D721Med (cell line): ENCODE measurements at places on chromosomes 6 and 20.

DNA sequence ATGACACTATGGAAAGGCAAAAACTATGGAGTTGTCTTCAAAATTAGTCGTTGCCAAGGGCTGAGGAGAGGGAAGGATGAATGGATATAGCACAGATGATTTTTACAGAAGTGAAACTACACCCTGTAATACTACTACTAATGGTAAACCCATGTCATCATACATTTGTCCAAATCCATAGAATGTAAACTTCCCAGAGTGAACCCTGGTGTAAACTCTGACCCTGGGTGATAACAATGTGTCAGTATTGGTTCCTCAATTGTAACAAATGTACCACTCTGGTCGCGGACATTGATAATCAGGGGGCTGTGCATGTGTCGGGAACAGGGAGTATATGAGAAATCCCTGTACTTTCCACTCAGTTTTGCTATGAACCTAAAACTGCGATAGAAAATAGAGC is 72.2 kb downstream of the CNBD2 start:
- DNase-seq = no peak

DNA sequence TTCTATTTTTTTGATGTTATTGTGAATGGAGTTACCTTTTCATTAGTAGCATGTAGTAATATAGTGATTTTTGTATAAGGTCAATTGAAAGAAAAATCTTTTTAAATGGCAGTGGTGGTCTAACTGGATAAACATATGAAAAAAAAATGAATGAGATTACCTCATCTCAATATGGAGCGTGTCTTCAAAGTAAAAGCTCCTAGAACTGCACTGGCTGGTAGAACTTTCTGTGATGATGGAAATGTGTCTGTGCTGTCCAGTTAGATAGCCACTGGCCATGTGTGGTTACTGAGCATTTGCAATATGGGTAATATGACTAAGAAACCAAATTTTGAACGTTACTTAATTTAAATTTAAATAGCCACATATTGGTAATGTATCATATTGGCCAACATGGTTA is 44.1 kb downstream of the MRAP2 start:
- DNase-seq = no peak

GRCh38 chr20:4009309-4009708 is 6.0 kb downstream of the RNF24 start:
- no peak for DNase-seq

DNA sequence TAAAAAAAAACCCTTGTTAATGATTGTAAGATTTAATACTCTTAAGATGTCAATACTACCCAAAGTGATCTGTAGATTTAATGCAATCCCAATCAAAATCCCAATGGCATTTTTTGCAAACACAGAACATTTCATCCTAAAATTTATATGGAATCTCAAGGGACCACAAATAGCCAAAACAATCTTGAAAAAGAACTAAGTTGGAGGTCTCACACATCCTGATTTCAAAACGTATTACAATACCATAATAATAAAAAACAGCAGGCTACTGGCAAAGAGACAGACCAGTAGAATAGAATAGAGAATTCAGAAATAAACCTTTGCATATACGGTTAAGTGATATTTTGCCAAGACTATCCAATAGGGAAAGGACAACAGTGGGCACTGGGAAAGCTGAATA is 331.9 kb upstream of the JARID2 start:
- DNase-seq = no peak

GRCh38 chr6:26121141-26122004 is 34.1 kb downstream of the HFE start:
- DNase-seq = no peak

- DNase-seq = no peak
Measured at GRCh38 chr6:146149770-146150169, 120.9 kb downstream of the GRM1 start.

- no peak for DNase-seq
Measured at GRCh38 chr20:62529896-62530642, 54.3 kb upstream of the GATA5 start.

DNA sequence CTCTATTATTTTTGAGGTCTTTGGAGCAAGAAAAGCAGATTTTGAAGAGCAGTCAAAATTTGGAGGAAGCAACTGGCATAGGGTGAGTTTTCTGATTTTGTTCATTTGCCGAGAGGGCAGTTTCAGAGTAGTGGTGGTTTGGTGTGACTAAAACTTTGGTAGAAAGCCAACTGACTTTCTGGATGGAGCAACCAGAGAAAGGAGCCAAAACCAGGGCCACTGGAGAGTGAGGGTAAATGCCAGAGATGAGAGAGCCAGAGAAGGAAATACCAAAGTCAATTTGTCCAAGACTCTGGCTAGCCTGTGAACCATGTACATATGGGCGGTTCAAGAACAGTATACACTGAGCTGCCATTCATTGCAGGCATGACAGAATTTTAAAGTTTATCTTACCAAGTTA is 40.5 kb upstream of the ZBTB24 start:
- DNase-seq = no peak

DNA sequence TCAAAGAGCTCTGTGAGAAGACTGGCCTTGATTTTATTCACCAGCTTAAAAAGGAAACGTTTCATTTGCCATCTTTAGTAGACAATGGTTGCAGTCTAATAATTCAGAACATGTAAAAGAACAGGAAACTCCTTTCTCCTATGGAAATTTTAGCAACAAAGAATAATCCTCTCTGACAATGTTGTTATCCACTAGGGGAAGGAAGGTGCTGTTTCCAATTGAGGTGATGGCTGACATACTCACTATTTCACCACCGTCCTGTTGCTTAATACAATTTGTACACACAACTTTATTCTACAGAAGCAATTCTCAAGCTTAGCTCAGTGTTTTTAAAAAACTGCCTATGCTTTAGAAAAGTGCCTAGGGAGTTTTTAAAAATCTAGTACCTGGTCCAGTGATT is 192.7 kb downstream of the ARHGAP18 start:
- no peak for DNase-seq
